ENCODE measurements at places on chromosomes 12 and 14.

DNA sequence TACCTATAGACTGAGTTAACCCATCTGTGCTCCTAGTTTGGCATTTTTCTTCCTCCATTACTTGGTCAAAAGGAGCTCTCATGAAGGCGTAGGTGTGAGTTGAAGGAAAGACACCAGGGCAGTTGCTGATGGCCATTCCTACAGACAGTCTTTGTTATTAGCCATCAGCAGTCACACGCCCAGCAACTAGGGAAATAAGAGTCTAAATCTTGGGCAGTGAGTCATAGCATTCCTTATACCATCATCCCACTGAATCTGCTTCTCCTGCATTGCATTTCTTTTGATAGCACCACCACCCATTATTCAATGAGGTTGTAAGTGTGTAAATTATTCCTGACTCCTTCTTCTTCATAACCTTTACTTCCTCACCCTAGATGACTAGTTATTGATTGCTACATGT is 150.9 kb upstream of the IGF1 start:
- no peak for DNase-seq

DNA sequence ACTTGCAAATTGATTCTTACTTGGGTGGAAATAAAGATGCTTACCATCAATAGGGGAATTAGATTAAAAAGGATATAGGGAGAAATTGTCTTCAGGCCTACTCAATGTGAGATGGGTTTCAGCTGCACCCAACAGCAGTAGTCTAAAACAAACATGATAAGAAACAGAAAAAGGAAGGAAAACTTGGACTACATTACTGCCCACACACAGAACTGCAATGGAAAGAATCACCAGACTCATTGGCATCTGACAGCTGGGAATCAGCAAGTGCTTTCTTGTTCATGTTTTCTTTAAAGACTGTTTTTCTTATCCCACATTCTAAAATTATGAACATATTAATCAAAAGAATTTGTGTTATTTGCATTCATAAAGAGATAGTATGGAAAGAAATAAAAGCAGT is 144.2 kb downstream of the LRIG3 start:
- DNase-seq = no peak

DNA sequence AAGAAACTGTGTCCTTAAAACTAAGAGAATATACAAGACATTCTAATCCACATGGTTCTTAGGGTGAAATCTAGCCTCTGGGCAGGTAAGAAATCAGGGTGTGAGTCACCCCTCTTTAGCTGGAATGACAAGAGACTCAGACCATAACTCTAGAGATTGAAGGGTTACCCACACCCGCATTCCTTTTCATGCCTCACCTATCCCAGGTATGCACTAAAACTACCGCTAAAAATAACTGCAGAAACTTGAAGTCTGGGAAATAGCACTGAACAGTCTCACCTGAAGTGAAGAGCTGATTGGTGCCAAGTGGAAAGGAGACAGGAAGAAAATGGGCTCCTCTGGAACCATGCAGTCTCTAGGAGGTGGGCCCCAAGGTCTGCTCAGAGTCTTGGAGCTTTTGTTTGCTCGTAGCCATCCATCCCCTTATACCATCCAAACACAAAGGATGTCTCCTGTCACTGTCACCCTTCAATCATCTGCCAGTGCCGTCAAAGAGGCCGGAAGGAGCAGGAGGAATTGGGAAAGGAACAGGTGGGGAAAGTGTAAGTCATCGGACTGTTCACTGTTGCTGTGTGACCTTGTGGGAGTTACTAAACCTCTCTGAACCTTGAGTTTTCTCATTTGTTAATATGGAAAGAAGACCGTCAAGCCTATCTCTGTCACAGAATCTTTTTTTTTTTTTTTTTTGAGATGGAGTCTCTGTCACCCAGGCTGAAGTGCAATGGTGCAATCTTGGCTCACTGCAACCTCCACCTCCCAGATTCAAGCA is 22.4 kb downstream of the DDX47 start:
- no peak for DNase-seq

- DNase-seq = no peak
These were observed 49.4 kb downstream of the LRRC9 start for GRCh38 chr14:59969319-59969718.
